Activated T-helper 1 cell treated with Interleukin-2 at 50 U/mL for 16 hours (primary cell): ENCODE measurements at places on chromosomes 11 and 22.

- no peak for DNase-seq
Observed at GRCh38 chr11:79461144-79461543, 20.3 kb upstream of the TENM4 start.

DNA sequence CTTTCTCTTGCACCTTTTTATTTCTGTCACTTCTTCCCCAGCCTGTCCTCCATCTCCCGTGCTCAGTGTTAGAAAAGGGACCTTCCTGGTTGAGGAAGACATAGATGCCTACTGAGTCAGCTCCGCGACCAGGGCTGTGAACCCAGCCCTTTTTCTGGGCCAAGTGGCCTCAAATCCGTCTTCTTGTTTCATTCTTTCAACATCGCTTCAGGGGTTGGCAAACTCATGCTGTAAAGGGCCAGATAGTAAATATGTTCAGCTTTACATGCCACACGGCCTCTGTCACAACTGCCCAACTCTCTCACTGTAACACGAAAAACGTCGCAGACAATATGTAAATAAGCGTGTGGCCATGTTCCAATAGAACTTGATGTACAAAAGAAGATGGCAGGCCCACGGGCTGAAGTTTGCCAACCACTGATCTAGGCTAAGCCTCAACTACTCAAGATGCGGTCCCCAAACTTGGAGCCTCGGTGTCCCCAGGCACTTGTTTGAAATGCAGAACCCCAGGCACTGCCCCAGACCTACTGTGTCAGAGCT is 338.4 kb downstream of the MN1 start:
- DNase-seq, result no peak

DNA sequence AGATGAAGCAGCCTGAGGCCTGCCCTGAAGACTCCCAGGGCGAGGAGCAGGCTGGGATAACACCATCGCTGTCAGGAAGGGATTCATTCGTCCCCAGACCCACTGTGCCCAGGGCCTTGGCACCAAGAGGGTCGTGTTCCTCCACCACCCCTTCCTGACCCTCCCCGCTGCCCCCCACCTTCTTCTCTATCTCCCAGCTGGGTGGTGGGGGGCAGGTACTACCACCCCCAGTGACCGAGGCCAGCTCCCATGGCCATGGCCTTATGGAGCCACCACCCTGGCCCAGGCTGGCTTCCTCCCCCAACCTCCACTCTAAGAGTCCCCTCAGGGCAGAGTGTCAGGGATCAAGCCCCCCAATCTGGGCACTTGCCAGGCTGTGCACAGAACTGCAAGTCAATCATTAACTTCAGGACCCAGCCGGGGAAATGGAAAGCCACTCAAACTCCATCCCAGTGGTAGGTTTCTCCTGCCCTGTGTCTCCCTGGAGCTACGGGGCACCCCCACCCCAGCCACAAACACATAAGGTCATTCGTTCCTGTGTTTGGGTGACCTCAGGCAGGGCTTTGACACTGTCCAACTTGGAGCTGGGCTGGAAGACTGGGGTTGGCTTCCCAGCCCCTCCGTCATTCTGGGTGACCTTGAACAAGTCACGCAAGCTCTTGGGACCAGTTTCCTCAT is 33.3 kb upstream of the WNT11 start:
- no peak for DNase-seq

DNA sequence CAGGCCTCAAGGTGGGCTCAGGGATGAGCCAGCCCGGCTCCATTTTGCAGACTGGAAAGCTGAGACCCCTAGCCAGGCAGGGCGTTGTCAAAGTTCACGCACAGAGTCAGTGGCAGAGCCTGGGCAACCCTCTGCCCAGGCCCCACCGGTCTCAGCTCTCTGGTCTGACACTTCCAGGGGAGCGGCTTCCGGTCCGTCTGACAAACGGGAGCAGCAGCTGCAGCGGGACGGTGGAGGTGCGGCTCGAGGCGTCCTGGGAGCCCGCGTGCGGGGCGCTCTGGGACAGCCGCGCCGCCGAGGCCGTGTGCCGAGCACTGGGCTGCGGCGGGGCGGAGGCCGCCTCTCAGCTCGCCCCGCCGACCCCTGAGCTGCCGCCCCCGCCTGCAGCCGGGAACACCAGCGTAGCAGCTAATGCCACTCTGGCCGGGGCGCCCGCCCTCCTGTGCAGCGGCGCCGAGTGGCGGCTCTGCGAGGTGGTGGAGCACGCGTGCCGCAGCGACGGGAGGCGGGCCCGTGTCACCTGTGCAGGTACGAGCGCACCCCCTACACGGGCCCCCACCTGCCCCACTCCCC is 36.0 kb downstream of the CD6 start:
- DNase-seq, result no peak

DNA sequence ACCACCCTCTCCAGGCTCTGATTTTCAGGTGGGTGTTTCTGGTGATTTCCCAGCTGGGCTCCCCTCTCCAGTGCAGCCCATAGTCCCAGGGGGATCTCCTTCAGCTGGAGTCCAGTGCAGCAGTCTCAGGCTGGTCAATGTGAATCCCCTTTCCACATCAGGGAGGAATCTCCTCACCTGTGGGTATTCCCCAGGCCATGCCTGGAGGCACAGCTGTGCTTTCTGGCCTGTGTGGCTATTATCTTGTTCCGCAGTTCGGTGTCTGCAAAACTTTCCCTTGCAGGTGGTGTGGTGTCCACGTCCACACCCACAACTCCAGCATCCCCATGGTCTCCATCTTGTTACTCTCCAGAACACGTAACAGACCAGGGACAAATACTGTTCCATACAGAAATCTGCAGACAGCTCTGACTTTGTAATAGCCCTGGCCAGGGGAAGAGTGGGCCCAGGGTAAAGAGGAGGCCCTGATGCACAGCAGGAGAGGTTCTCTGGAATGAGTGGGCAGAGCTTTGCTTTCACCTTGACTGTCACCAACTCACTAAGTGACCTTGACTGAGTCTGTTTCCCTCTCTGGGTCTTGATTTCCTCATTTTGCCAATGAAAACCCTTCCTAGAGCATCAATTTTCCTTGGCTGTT is 183.2 kb downstream of the CSNK2A3 start:
- no peak for DNase-seq

GRCh38 chr22:37273126-37273845 is 9.0 kb upstream of the CYTH4 start:
- DNase-seq, result no peak

DNA sequence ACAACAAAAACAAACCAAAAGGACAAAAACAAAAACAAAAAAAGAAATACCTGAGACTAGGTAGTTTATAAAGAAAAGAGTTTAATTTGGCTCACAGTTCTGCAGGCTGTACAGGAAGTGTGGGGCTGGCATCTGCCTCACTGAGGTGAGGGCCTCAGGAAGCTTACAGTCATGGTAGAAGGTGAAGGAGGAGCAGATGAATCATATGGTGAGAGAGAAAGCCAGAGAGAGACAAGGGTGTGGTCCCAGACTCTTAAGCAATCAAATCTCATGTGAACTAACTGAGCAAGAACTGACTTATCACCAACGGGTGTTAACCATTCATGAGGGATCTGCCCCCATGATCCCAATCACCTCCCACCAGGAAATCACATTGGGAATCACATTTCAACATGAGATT is 58.8 kb upstream of the ZBED5 start:
- DNase-seq, result no peak

DNA sequence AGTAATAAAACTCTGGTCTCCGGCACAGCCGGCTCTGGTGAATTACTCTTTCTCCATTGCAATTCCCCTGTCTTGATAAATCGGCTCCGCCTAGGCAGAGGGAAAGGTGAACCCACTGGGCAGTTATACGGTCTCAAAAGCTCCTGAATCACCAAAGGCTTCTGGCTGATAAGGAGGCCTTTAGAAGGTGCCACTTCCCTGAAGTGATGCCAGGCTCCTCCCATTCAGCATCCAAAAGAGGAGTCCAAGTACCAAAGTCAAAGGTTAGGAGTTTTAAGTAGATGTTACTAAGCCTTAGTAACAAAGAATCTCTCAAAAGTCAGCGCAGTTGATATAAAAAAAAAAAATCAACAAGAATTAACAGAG is 11.8 kb upstream of the ALKBH8 start:
- no peak for DNase-seq

- DNase-seq, result no peak
Observed at GRCh38 chr11:58771458-58771855, 39.7 kb upstream of the GLYAT start.

GRCh38 chr11:27215471-27216269 is 147.3 kb downstream of the CCDC34 start:
- DNase-seq, result no peak

- no peak for DNase-seq
Observed at GRCh38 chr11:26522912-26523610, 49.0 kb downstream of the MUC15 start.

DNA sequence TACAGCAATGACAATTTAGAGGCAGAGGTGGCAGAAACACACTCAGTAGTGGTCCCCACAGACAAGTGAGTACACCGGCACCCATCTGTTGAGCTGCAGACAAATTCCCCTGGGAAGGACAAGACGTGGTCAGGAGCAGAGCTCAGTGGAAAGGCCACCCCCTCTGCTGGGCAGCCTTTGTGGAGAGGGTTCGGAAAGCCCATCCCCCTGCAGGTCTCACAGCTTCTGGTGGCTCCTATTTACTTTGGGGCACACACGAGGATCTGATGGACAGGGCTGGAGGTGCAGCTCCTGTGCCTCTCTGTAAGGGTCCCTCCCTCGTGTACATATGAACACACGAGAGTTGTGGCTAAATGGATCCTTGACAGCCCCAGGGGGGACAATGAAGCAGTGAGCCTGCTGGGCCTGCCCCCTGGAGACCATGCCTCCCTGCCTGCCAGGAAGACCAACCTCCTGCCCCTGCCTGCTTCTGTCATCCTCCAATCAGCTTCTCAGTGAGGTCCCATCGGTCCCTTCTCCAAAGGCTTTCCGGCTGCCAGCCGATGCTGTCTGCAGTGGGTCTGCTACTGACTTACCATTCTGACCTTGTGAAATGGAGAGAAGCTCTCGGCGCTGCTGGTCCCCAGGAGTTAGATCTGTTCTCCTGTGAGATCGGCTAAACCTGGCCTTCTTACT is 161.5 kb downstream of the CACNA1I start:
- no peak for DNase-seq

DNA sequence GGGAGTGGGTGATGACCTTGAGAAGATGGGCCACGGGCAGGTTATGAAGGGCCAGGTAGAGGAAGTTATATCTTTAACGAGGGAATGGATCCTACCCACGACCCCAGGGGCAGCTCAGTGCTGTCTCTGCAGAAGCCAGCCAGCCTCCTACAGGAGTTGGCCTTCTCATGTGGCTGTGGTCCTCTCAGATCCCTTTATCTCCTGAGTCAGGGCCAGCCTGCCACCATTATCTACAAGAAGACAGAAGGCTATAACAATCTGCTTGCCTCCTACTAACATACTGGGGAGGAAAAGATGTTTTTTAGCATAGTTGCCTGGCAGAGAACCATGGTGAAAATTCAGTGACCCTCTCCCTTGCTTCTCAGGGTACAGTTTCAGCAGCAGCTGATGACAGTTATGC is 7.0 kb upstream of the YWHAH start:
- DNase-seq, result no peak

DNA sequence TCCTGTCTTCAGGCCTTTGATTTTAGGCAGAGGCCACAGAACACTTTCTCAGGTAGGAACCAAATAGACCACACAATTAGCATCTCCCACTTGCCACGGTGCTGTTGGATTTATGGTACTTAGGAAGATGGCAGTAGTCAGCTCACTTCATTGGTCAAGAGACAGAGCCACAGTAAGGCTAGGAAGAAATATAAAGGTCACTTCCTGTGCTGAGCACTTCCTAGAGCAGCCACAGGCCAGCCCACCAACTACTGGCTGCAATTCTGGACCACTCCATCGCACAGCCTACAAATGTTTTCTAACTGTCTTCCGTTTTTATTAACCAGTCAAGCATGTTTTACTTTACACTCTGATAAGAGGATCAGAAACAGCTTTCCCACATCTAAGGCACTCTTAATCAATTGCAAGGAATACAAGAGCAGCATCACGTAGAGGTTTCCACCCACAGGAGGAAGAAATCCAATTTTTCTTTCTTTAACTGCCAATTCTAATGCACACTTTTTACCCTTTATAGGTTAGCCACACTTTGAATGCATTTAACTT is 54.7 kb downstream of the ABTB2 start:
- DNase-seq, result no peak

DNA sequence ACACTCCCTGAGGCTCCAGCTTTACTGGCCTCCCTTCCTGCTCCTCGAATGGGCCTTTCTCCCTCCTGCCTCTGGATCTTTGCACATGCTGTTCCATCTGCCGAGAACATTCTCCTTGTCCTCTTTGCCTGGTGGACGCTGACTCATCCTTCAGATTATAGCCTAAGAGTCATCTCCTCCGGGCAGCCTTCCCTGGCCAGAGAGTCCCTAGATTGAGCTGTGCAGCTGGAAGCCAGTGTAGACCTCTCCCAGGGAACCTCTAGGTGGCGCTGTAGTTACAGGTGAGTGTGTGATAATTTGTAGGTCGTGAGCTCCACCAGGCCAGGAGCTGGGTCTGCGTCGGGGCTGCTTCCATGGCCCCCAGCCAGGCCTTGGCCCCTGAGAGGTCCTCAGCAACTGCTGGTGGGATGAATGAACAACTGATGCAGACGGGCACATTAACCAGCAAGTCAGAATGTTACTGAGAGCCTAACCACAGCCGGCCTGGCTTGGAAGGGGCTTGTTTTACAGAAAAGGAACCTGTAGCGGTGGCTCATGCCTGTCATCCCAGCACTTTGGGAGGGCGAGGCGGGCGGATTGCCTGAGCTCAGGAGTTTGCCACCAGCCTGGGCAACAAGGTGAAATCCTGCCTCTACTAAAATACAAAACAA is 8.7 kb downstream of the PNPLA5 start:
- peak; percentile 15 for DNase-seq

DNA sequence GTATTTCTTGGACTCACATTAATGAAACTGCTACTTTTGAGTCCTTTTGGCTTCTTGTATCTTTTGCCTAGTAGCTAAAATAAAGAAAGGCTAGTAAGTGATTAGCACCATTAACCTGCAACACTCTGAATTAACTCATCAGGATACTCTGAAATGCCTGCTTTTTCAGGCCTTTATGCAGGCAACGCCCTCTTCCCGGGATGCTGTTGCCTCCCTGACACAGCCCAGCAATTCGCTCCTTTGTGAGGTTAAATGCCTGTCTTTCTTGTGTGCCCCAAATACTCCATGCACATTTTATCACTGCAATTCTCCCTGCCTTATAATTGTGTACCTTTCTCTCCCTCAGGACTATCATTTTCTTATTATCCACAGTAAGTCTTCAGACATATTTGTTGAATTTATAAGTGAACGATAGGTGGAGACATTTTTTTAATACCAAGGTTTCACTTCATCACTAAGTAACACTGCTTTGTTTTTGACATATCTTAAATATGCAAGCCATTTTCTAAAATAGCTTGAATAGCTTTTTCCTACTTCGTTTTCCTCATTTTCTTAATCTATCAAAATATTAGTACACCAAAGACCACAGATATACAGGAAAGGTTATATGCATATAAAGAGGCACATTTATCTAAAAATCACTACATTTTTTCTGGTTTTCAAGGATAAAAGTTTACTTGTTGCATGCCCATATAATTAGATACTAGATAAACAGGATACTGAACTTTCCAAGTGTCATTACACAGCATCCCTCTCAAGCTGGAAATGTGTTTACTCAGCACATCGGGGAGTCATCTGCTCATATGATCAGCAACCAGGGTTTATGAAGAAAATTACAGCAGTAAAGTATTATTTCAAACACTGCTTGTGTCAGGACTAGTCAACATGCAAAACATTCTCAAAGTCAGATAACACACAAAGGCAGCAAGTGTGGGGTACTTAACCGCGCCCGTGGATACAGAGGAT is 48.5 kb upstream of the DDI1 start:
- no peak for DNase-seq

GRCh38 chr11:112694813-112695212 is 266.4 kb upstream of the NCAM1 start:
- DNase-seq, result no peak

- no peak for DNase-seq
Observed at GRCh38 chr11:33687733-33688479, 12.7 kb downstream of the C11orf91 start.

- no peak for DNase-seq
Observed at GRCh38 chr11:117829369-117829725, 4.8 kb upstream of the FXYD2 start.
